ENCODE measurements at places on chromosomes 5 and 9.

- no peak for DNase-seq
Observed at GRCh38 chr9:34541540-34541939, 18.8 kb upstream of the ENHO start.

DNA sequence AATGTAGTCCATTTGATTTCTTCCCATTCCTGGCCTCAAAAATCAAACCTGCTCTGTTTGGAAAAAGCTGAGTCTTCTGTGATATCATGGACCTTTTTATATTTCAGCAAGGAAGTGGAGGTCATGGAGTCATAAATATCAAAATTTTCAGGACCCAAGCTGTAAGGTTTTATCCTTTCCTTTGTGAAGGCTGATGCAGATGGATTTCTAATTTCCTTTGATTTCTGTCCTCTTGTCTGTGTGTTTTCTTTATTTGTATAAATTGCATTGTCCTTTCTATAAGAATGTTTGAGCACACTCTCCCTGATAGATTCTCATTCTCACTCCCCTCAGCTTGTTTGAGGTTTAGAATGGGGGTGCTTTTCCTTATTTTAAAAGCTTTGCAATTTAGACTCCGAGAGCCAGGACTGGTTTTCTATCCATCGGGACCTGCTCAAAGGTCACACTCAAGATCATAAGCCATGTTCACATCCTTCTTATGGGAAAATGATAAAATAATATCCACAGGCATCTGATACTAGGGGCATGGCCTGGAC is 127.4 kb upstream of the TMEM161B start:
- no peak for DNase-seq

DNA sequence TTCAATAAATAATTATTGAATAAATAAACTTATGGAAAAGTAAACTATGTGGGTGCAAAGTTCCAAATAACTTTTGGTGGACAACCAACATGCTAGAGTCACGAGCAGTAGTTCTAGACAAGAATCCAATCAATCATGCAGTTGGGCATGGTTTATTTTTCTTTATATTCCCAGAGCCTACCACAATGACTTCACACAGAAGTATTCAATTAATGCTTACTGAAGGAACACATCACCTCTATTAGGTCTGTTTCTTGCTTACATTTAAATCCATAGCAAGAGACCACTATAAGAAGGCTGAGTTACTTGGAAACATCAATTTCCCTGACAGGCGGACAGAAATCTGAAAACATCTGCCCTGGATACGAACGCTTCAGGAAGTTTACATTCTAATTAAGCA is 214.2 kb downstream of the TMEM232 start:
- no peak for DNase-seq

- DNase-seq = no peak
Observed at GRCh38 chr9:124599121-124599795, 92.1 kb upstream of the NR5A1 start.

GRCh38 chr5:133423011-133423617 is 189.2 kb downstream of the FSTL4 start:
- no peak for DNase-seq

GRCh38 chr5:63400079-63400478 is 562.2 kb downstream of the HTR1A start:
- DNase-seq = no peak

GRCh38 chr5:116739571-116739970 is 164.9 kb upstream of the SEMA6A start:
- no peak for DNase-seq

DNA sequence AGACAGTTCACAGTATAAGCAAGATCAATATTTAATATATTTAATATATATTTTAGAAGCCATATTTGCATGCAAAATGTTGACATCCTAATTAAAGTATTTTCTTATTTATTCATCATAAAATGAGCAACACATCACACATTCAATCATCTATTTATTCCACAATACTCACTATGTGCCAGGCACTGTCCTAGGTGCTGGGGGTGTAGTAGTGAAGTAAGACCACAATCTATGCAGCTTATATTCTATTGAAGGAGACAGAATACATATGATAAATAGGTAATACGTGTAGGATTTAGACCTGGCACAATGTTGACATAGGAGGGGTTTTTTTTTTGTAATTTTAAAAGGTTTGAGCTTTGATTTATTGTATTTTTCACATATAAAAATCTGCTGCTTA is 63.1 kb downstream of the GRIN3A start:
- DNase-seq = no peak

DNA sequence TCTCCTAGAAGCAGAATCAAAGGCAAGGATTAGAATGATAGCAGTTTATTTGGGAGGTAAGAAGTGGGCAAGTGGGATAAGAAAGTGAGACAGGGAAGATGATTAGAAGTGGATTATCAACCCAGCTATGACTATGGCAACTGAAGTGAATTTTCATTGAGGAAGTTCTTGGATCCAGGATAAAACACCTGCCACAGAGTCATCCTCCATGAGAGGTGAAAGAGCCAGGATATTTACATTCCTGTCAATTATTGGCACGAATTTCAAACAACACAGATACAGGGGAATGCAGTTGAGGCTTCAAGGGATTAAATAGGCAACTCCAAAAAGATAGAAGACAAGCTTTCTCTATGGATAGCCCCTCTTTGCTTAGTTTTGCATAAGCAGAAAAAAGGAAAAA is 31.8 kb upstream of the ZNF366 start:
- DNase-seq = no peak

DNA sequence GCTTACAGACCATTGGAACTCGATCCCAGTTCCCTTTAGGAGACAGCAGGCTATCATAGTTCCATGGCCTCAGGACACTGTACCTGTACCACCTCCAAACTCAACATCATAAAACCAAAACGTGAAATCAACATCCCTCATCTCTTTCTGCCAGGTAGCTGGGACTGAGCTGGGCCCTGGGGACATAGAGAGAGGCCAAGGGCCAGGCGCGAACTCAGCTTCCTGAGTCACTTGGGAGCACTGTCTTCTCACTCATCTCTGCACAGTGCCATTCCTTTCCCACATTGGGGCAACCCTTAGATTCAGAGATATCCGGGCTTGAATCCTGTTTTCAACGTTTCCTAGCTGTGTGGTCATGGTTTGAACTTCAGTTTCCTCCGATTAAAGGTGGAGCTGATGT is 12.2 kb downstream of the DAB2IP start:
- DNase-seq = no peak

GRCh38 chr5:76978869-76979268 is 26.0 kb downstream of the CRHBP start:
- DNase-seq = no peak

- no peak for DNase-seq
Observed at GRCh38 chr5:41683181-41683580, 172.8 kb upstream of the PLCXD3 start.

DNA sequence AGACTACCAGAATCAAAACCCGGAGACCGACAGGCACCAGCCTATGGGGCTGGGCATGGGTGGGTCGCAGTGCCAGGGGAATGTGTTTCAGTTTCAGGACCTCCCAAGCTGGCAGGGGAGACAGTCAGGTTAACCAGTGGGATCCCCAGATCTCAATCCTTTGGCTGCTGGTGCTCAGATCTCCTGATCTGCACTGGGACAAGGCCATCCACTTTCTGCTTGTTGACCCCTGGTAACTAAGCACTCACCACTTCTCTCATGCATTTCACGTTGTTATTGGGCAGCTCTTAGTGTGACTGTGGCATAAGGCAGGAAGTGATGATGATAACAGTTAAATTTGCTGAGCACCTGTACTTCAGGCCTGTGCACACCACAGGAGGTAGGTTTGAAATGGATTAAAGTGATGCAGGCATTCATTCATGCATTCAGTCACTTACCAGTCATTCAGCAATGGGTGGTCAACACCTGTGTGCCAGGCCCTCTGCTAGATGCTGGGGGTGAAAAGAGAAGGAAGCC is 42.1 kb upstream of the STXBP1 start:
- no peak for DNase-seq

GRCh38 chr9:110191615-110192014 is 16.3 kb downstream of the C9orf152 start:
- no peak for DNase-seq

DNA sequence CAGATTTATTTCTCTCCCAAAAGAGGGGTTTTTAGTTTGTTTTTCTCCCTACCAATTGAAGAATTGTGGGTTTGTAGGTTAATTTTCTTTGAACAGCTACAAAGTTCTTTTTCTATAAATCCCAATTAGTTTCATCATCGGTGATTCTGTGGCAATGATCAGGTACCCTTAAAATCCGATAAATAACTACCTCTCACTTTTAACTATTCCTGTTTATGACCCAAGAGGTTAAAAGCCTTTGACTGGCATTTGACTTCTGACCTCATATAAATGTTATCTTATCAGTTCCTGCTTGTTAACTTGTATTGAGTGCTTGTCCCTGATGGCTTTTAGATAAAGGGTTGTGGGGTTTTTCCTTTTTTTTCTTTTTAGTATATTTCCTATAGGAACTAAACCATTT is 124.4 kb upstream of the TMEM161B start:
- no peak for DNase-seq

DNA sequence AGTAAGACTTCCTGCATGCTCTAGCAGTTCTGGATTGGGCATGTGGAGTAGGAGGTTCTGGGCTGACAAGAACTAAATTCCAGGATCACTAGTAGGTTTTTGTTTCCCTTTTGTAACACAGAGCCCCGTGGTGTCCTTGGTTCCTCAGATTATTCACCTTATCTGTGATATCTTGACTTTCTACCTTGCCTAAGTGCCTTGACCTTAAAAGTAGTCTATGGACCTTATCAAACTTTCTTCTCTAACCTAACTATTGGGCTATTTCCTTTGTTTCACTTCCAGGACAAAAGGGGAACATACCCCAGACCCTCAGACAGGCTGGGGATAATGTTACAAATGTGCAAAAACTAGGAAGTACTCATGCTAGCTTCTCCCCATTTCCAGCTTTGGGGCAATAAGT is 595.3 kb downstream of the PSAT1 start:
- no peak for DNase-seq

GRCh38 chr9:113556877-113557593 is 93.5 kb downstream of the RGS3 start:
- no peak for DNase-seq

- DNase-seq = no peak
Observed at GRCh38 chr5:116507051-116507537, 67.5 kb downstream of the SEMA6A start.

DNA sequence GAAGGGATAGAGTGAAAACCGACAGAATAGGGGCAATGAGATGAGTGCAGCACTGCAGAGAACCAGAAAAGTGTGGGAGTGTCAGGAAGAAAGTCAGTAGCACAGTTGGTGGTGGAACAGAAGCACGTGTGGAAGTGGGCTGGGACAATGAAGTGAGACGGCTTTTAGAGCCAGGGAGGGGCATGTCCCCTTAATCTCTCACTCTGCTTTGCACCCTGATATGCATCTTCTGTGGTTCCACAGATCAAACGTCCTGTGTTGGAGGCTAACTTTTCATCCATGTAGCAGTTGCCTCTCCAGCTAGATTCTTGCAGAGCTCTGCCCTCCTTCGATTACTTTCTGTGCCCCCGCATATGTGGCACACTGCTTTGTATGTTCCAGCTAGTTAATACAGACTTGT is 163.6 kb downstream of the DOCK8 start:
- no peak for DNase-seq

GRCh38 chr5:31247381-31247780 is 53.9 kb downstream of the CDH6 start:
- no peak for DNase-seq

GRCh38 chr5:148070621-148071020 is 6.8 kb downstream of the SPINK5 start:
- DNase-seq = no peak

- DNase-seq = no peak
Observed at GRCh38 chr5:32630867-32631491, 45.6 kb downstream of the SUB1 start.

DNA sequence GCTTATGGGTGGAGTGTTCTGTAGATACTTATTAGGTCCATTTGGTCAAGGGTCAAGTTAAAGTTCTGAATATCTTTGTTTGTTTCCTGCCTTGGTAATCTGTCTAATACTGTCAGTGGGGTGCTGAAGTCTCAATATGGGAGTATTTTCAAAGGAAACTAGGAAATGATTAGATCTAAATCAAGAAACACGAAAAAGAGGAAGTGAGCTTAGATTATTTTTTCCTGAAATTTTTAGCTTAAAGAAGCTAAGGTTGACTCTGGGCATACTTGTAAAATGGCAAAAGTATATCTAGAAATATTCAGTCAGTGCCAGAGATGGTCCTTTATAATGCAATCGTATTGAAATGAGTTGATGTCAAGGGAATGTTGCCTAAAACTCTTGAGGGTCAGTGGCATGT is 313.5 kb downstream of the ICE1 start:
- no peak for DNase-seq

GRCh38 chr9:119213471-119213870 is 155.8 kb downstream of the BRINP1 start:
- no peak for DNase-seq

DNA sequence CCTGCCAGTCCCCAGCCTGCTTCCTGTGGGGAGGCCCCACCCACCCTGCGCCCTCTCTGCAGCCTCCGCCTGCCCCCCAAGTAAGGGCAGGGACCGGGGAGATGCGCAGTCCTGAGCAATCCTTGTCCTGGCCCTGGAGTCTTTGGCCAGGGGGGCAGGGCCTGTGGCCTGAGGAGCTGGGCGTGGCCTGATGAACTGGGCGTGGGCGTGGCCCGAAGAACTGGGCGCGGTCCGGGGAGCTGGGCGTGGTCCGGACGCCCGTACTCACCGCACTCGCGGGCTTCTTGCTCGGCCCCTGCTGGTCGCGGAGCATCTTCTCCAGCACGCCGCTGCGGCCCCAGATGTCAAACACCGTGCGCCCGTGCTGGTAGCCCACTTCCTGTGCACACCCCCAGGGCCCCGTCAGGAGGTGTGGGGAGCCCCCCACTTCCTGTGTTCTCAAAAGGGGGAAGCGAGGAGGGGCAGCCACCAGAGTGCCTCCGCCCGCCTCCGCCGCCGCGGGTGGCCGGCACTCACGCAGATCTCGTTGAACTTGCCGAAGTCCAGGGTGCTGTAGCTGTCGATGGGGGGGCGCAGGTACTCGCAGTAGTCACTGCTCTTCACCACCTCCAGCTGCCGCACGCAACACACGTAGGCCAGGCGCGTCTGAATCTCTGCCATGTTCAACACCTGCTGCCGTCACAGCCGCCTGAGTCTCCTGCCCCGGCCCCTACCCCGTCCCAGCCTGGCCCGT is 2.7 kb upstream of the NSMF start:
- DNase-seq = peak; percentile 35

DNA sequence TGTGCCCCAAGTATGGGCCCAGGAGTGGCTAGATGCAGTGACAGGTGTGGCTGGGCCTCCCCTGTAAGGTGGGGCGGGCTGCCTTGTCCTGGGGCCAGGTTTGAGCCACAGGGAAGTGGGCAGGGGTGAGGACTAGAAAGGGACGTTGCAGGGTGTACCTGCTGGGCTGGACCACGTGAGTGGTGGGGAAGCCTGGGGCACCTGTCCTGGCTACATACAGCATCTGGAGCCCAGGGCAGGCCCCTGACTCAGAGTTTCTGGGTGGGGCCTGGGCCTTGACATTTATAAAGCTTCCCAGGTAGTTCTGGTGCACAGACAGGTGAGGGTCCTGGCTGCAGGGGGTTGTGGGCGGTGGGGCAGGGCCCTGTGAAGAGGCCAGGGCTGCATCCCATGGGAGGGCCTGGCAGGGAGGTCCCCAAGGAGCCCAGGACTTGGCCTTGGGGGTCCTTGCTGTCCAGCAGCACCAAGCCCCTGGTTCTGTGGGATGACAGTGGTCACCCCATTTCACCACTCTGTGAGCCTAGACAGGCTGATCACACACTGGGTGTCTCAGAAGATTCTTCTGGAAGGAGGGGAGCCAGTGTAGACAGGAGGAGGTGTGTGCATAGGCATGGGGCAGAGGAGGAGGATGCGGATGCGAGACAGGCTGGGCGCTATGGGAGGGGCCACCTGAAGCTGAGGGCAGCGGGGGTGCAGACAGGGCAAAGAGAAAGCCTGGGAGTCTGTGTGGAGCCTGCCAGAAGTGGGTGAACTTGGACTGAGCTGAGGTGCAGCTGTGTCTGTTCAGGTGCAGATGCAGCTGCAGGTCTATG is 94.0 kb downstream of the PHF2 start:
- DNase-seq = no peak

All from stimulated activated CD4-positive, alpha-beta T cell treated with anti-CD3 and anti-CD28 coated beads, TNF-alpha, amount 100 ng/mL, for 1 hour (primary cell).